ENCODE measurements at places on chromosomes 2 and 18.
A peak's percentile ranks its signal among the peaks of the same experiment; 100 is the strongest.

- DNase-seq = no peak
Observed at GRCh38 chr2:161042990-161043625, 117.1 kb upstream of the TANK start.

DNA sequence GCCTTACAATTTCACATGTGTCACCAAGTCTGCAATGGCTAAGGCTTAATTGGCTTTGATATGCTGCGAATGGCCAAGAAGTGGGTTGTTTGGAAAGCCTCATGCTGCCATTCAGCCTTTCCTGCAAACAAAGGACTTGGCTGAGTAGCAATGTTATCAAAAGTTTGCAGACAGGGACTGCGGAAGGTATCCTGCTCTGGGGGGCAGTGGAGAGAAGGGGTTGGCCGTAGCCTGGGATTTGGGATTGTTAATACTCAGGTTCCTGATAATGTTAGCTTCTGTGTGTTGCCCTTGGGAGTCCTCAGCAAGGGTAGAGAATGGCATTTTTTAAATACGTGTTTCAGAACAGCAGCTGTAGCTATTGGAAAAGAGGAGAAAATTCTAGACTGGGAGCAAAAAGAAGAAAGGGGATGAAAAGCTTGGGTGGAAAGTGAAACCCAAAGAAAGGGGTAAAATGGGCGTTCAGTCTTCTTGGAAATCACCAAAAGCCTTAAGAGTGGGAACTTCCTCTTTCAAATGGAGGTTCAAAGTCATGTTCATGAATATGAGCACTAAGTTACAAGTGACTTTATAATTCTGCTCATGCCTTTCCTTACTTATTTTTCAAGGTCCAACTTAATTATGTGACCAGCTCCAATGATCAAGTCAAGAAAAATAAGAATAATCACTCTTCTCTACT is 325.1 kb downstream of the RNF144A start:
- DNase-seq = no peak

DNA sequence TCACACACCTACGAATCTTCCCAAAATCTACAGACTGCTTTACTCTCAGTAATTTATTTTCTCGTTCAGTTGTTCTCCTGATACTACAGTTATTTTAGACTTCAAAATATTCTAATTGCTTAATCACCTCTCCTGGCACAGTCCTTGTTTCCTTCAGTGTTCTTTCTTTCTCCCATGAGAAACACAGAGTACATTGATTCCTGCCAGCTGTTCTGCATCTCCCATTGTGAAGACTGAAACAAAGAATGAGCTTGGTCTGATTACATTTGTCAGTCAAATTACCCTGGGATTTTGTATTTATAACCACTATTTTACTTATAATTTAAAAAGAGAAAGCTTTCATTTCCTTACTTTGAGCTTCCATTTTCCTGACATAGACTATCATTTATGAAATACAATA is 63.9 kb upstream of the TANK start:
- DNase-seq = no peak

- DNase-seq = peak; percentile 78
Observed at GRCh38 chr18:13159579-13159978, 59.0 kb upstream of the LDLRAD4 start.

GRCh38 chr18:27713037-27713737 is 463.7 kb downstream of the CDH2 start:
- DNase-seq = no peak

- no peak for DNase-seq
Observed at GRCh38 chr2:26768759-26769088, 4.6 kb downstream of the SLC35F6 start.

GRCh38 chr2:128594953-128595677 is 276.4 kb upstream of the HS6ST1 start:
- DNase-seq = no peak

DNA sequence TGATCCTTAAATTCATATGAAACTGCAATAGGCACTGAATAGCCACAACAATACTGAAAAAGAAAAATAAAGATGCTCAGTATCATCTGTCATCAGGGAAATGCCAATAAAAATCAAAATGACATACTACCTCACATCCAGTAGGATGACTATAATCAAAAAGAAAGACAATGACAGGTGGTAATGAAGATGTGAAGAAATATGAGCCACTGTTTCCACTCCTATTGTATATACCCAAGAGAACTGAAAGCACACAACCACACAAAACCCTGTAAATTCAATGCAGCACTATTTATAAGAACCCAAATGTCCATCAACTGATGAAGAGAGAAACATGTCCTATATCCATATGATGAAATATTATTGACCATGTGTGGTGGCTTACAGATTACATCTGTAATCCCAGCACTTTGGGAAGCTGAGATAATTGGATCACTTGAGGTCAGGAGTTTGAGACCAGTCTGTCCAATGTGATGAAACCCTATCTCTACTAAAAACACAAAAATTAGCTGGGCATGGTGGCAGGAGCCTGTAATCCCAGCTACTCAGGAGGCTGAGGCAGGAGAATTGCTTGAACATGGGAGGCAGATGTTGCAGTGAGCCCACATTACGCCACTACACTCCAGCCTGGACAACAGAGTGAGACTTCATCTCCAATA is 39.9 kb downstream of the MAP3K2 start:
- DNase-seq = no peak

GRCh38 chr2:60215386-60215901 is 338.0 kb downstream of the BCL11A start:
- DNase-seq = no peak

- DNase-seq = no peak
Observed at GRCh38 chr2:13135856-13136255, 419.1 kb downstream of the TRIB2 start.

DNA sequence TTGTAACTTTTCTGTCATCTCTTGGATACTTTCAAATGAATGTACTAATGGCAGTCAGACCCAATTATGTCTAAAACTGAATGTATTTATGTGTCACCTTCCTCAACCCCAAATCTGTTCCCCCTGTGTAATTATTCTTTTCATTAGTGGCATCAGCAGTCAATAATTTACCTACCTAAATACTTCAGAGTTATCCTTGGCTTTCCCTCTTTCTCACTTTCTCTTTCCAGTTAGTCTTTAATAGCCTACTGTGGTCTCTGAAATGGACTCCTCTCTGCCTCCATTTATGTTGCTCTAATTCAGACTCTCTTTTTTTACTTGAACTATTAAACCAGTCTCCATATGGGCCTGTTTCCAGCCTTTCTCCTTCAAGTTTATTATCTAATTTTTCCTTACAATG is 21.0 kb downstream of the C18orf63 start:
- DNase-seq = no peak

DNA sequence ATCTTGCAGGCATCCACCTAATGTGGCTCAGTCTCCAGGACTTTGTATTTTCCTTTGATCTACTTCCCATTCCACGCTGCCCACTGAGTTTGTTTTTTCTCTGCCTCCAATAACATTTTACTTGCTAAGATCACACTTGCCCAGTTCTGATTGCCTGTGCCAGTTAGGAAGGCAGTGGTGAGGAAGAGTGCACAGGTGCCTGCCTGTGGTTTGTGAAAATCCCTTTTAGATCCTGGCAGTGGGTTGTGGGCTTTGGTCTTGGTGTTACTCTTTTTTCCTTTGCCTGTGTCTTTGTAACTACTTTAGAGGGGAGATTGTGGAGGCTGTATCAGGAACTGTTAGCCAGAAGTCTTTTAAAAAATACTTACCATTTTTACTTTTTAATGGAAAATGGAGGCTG is 36.9 kb upstream of the KCNG2 start:
- DNase-seq = no peak

DNA sequence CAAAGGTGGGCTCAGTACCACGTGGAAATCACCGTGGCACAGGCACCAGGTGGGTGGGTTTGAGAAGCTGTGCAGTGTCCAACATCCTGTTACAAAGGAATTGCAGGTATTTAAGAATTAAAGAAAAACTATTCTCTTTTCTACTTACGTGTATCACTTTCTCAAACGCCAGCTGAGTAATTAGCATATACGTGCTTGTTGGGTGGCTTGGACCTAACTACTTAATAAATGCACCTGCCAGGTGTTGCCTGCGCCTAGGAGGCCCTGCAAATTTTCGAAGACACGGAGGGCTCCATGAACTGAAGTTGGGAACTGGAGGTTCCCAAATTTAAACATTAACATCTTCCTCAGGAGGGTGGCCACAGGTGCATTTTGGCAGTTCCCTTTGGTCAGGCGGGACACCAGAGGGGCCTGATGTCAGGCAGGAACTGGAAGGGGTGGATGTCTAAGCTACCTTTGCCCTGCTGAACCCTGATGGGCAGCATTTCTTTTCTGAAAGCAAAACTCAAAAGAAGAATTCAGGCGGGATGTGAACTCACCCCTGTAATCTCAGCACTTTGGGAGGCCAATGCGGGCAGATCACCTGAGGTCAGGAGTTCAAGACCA is 84.8 kb downstream of the HS6ST1 start:
- no peak for DNase-seq

GRCh38 chr2:240179941-240180666 is 39.6 kb upstream of the OTOS start:
- DNase-seq = no peak

DNA sequence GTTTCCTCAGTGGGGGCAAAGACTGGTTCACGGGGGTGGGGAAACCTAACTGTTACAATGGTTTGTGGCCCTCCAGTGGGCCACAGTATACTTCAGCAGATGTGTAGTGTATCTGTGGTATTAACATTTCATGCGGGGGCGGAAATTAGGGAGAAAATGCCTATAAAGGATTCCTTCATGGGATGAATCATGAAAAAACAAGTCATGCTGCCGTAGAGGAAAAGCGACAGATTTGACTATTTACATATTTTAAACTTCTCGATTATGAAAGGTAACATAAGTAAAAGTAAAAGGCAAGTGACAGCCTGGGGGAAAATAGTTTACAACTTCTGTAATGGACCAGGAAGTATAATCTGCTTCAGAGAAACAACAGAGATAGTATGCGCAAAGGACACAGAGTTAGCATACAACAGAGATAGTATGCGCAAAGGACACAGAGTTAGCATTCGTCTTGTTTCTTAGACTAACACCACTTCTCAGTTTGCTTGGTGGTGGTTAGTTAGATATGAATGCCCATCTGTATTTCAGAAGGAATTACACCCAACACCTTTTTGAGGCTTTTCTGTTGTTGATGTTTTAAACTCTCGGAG is 41.1 kb downstream of the MRPS9 start:
- DNase-seq = no peak

DNA sequence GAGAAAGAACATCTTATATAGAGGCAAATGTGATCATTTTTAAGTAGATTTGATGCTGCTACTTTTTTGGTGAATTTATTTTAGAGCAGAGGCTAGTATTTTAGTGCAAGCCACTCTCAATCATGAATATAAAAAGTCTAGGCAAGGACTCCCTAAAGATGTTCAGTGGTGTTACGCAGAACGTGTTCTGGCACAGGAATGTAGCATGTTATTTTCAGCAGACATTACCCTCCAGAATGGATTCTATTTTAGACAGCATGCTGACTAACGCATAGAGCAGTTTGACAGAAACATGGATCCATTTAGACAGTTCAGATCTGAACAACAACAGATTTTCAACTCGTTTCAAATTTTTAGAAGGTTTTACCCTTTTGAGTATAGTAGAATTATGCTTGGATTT is 54.1 kb downstream of the DSC3 start:
- no peak for DNase-seq

- DNase-seq = no peak
Observed at GRCh38 chr2:105127289-105127915, 89.5 kb downstream of the MRPS9 start.

GRCh38 chr2:205619600-205619999 is 62.7 kb upstream of the NRP2 start:
- no peak for DNase-seq

DNA sequence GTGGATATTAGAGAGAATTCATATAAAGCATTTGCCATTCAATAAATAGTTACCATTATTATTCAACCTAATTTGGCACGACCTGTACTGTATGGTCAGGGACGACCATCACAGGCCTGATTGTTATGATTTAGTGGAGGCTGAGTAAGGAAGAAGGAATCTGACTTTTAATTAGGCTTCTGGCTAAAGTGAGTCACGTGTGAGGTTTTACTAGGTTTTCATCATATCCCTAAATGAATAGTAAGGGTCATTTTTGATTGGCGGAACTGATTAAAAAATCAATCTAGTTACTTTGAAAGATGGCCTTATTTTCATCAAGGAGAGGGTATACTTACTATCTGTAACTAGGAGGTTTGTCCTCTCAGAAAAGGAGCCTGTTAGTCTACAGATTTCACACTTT is 143.4 kb downstream of the ADCYAP1 start:
- DNase-seq = no peak

DNA sequence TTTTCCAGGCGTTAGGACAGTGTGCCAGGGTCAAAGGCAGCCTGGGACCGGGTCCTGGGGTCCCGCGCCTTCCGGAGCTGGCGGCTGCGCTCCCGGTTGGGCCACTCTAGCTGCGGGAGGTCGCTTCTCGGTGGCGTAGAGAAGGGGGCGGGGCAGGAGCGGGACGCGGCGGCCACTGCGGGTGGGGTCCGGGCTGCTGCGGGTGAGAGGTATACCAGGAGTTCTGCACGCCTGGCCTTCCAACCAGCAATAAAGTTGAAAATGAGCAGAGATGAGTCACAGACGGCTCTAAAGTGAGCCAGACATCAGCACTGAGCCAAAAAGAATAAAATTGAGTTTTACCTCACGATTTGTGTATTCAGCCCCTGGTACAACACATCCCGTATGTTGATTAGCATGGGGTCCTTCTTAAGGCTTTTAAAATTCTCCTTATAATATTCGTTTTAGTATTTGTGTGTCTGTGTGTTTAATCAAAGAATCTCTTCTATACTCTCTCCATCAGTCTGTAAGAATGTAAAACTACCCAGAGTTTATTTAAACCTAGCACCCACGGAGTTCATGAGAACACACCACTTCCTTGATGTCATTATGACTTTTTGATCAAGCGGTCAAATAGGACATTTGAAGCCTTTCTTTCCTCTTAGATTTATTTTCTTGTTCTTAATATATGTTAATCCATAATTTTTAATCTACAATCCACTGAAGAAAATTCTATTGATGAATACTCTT is at the start of gene C1GALT1C1L:
C1GALT1C1L (minus strand) TSS at position 108 of the 729 bp plus-strand sequence; CDS start at position 1, 107 bp downstream.
- peak; percentile 84 for DNase-seq

DNA sequence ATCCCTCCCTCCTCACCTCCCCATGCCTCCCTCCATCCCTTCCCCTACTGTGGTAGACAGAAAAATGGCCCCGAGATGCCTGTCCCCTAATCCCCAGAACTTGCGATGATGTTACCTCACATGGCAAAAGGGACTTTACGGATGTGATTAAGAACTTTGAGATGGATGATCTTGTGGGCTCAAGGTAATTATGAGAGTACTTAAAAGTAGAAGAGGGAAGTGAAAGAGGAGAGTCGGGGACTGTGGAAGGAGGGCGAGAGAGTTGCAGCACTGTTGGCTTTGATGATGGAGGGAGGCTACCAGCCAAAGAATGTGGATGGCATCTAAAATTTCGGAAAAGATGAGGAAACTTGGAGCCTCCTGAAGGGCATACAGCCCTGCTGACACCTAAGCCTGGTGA is 66.5 kb downstream of the AGAP1 start:
- DNase-seq = no peak
